ENCODE measurements at places on chromosomes 11 and 22.

DNA sequence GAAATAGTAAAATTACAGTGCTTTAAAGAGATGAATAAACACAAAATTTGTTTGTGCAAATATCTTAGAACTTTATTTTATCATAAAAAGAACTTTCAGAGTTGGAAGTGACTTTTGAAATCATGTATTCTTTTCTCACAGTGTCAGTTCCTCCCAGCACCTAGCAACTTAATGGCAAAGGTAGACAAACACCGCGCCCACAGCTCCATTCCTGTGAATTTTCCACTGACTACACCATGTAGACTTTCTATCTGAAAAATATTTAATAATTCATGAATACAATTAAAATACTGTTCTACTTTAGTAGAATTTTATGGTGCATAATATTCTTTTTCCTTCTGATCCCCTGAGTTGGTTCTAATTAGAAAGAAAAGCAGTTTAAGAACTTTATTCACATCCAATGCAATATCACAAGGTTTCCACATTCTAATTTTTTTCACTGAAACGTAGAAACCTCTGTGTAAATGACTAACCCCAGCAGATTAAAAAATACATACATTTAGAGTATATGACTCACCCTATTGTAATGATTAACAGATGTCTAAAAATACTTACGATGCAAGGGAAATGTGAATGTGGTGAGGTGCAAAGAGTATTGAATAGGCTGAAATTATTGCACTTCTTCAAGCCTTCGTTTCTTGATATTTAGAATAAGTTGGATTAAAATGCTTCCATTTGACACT lies 218.2 kb upstream of the CCDC179 start:
- no peak for DNase-seq

GRCh38 chr22:22195265-22196017 lies 49.1 kb upstream of the VPREB1 start:
- DNase-seq: no peak

GRCh38 chr11:79413268-79413667 lies 27.6 kb downstream of the TENM4 start:
- peak; percentile 89 for DNase-seq

- no peak for DNase-seq
Measured at GRCh38 chr11:92296138-92296515, 71.5 kb downstream of the FAT3 start.

DNA sequence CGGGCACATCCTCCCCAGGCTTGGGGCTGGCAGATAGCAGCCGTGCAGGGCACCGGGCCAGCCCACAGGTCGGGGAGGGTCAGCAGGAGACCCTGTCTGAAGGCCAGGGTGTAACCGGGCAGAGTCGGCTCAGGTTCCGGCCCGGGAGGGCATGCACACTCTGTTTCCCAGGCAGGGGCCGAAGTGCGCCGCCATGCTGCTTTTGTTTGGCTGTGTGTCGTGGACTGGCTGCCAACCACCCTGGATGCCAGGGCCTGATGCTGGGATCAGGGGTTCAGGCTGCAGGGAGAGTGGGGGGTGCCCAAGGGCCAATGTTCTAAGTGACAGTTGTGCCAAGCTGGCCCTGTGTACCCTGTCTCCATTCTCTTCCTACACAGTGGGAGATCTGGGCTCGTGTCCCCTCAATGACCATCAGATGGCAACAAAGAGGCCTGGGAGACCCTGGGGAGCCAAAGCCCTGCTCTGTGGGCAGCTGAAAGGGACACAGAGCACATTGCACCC lies 120.9 kb upstream of the B3GAT1 start:
- no peak for DNase-seq

GRCh38 chr11:12725055-12725862 lies 51.0 kb downstream of the TEAD1 start:
- DNase-seq: no peak

DNA sequence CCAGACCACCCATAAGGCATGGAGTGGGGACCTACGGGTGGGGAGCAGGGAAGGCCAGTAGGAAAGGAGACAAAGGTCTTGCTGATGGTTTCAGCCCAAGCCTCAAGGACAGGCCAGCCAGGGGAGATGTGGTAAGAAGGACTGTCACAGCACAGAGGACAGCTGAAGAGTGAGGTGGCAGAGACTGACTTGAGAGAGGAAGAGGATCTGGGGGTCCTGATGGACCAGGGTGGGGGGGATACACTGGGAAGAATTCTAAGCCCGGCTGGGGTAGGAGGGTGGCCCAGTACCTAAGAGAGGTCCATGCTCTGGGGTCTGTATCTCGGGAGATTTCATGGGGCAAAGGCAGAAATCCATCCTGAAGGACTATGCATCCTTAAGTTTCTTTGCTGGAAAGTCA lies 66.1 kb upstream of the THY1 start:
- DNase-seq: no peak

DNA sequence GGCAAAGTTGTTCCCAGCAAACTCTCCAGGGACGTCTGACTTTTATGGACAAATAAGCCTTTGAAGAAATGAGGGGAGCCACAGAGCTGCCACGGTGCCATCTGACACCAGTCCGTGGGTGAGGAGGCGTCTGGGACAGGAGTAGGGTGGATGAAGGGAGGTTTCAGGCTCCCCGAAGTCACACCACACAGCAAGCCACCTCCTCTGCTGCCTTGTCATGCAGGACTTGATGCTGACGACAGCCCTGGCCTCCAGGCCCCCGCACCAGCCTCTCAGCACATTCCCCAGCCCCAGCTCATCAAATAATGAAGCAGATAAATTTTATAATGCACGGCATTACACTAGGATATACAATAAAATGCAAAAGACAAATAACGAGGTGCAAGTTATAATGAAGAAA lies 156.5 kb downstream of the CEP164 start:
- no peak for DNase-seq

DNA sequence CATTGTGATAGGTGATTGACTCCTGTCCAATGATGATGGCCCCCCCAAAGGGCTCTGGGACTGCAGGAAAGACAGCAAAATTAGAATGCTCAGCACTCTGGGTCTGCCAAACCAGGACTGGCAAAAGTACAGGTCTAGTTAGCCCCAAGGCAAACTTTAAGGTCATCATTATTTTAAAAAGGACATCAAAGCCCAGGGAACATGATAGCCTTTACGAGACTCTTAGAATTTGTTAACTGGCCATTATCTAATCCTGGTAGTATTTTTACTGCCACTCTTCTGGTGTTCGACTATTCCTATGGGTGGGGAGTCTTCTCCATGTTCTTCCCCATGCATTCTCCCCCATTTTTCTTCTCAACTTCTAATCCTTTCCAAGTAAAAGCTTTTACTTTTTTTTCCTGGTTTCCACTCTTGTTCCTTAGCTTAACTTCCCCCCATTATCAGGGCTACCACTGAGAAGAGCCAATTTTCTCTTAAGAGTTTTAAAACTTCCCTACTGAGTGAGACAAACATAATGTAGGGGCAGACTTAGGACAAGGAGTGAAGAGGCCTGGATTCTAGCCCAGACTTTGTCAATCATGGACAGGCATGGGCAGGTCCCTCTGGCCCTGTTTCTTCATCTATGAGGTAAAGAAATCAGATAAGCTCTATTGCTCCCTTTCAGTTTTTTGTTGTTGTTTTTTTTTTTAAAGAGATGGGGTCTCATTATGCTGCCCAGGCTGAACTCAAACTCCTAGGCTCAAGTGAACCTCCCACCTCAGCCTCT lies 7.1 kb downstream of the DDB1 start:
- no peak for DNase-seq

DNA sequence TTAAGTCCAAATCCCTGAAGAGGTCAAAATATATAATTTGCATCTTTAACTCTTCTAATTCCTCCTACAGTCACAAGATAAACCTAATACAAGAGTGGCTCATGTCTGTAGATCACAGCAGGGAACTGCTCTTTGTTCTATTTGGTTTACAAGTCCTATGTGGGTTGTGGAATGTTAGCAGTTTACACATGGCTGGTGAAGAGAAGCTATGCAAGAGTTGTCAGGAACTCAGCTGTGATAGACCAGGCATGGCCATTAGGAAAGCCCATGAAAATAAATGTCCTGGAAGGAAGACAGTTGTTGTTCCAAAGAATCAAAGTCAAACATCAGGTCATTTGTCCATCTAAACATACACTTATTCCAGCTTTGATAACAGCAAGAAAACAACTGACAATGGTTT lies 312.4 kb upstream of the PITPNB start:
- no peak for DNase-seq

GRCh38 chr11:47257517-47258316 lies at the start of gene NR1H3:
TSS of gene NR1H3 (plus strand) at chr11:47257996. CDS start at chr11:47259217, 1,221 bp downstream.
- peak; percentile 86 for DNase-seq

DNA sequence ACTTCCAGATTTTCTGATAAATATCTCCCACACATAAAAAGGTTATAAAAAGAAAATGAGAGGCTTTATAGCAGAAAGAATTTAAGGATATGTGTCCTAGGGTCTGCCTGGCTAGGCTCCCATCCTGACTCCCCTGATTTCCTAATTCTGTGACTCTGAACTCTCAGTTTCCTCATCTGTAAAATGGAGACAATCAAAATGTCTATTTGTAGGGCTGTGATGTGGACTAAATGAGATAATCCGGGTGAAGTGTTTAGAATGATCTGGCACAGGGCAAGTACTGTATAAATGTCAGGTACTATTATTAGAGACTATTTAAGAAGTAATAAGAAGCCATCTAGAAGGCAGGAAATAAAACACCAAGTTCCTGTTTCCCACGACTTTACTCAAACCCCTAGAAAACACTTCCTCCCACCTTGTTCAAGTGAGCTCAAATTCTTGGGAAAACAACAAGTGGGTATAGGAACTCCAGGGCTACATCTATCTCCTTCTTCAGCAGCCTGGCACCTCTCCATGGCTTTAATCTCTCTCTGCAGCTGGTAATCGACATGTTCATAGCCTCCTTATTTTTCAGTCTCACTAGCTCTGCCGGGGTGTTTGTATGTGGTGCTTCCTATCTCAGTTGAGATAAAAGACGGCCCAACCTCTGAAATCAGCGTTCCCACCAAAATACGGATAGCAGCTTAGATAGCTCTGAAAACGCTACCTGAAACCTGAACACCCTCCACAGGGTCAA lies 6.7 kb downstream of the ASCC2 start:
- DNase-seq: no peak

DNA sequence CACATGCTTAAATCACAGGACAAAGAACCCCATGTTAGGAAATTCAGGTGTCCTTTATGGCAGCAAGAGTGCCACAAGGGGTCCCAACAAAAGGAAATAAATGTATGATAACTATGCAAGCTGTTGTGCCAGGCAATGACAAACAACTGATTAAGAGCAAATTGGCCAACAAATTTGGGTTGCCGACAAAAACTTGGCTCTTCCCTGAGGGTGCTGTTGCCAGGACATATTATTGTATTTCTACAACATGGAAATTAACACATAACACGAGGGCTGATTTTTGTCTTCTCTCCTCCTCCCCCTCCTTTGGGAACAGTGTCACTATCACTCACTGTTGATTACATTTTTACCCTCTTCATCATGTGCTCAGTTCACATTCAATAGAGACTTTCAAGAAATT lies 56.0 kb downstream of the LRRC4C start:
- DNase-seq: no peak

DNA sequence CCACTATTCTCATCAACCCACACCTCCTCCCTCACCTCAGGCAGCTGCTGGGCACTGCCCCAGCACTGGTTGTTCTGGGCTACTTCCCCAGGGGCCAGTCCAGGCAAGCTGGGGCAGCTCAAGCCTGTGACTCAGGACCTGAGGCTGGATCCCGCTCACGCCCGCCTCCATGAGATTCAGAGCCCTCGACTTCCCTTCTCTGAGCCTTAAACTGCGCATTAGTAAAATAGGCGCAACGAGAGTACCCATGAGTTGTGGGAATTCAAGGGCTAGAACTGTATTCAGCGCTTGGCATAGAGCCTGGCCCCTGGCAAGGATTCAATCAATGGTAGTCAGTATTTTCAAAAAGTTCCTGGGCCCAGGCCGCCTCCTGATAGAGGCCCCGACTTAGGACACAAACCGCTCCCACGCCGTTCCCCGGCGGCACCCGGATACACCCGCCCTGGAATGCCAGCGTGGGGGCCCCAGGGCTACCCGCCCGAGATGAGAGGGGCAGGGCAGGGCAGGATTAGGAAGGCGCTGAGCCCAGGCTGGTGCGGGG lies 723 bp upstream of the CD82 start:
- DNase-seq: peak; percentile 84

- no peak for DNase-seq
Measured at GRCh38 chr11:41826085-41826484, 366.6 kb upstream of the LRRC4C start.

GRCh38 chr11:120078397-120078796 lies 59.5 kb downstream of the TRIM29 start:
- DNase-seq: no peak

DNA sequence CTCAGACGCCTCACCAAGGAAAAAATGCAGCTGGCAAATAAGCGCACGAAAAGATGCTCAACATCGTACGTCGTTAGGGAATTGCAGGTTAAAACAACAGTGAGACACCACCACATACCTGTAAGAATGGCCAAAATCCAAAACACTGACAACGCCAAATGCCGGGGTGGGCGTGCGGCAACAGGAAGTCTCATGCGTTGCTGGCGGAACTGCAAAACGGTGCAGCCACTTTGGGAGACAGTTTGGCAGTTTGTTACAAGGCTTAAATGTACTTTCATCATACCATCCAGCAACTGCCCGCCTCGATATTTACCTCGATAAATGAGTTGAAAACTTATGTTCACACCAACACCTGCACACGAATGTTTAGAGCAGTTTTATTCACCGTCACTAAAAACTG lies 7.5 kb upstream of the CTSD start:
- no peak for DNase-seq

GRCh38 chr11:128934926-128935325 lies 7.7 kb downstream of the TP53AIP1 start:
- DNase-seq: no peak

- DNase-seq: no peak
Measured at GRCh38 chr11:119992171-119993051, 145.5 kb downstream of the TRIM29 start.

GRCh38 chr11:105181521-105181920 lies 42.0 kb upstream of the CARD18 start:
- DNase-seq: no peak

DNA sequence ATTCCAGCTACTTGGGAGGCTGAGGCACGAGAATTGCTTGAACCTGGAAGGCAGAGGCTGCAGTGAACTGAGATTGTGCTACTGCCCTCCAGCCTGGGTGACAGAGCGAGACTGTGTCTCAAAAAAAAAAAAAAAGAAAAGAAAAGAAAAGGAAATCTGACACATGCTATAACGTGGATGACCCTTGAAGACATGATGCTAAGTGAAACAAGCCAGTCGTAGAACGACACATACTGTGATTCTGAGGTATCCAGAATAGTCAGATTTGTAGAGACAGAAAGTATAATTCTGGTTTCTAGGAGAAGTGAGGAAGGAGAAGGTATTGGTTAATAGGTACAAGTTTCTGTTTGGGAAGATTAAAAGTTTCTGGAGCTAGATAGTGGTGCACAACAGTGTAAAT lies 6.7 kb upstream of the APOA5 start:
- DNase-seq: no peak

GRCh38 chr11:76622493-76623094 lies 48.0 kb downstream of the LRRC32 start:
- no peak for DNase-seq

- no peak for DNase-seq
Measured at GRCh38 chr22:27139935-27140511, 482.6 kb downstream of the MIAT start.

- DNase-seq: no peak
Measured at GRCh38 chr22:23086787-23087186, 16.5 kb downstream of the GNAZ start.

- no peak for DNase-seq
Measured at GRCh38 chr11:132519241-132519815, 1013.0 kb downstream of the OPCML start.
